GM23248 (cell line): ENCODE measurements at places on chromosomes 11 and 22. TPM values are rescaled to one million over a fixed set of nuclear protein-coding genes. Genes with fewer than 3 reads are reported as not detected.

GRCh38 chr22:28034760-28035401 is 115.8 kb upstream of the PITPNB start:
- peak; percentile 62 for DNase-seq

- no peak for DNase-seq
Observed at GRCh38 chr22:36162127-36163034, 1.8 kb upstream of the APOL3 start.

EFCAB6 gene
- 1.5 and 3.5 TPM in 2 replicates for total RNA-seq

DNA sequence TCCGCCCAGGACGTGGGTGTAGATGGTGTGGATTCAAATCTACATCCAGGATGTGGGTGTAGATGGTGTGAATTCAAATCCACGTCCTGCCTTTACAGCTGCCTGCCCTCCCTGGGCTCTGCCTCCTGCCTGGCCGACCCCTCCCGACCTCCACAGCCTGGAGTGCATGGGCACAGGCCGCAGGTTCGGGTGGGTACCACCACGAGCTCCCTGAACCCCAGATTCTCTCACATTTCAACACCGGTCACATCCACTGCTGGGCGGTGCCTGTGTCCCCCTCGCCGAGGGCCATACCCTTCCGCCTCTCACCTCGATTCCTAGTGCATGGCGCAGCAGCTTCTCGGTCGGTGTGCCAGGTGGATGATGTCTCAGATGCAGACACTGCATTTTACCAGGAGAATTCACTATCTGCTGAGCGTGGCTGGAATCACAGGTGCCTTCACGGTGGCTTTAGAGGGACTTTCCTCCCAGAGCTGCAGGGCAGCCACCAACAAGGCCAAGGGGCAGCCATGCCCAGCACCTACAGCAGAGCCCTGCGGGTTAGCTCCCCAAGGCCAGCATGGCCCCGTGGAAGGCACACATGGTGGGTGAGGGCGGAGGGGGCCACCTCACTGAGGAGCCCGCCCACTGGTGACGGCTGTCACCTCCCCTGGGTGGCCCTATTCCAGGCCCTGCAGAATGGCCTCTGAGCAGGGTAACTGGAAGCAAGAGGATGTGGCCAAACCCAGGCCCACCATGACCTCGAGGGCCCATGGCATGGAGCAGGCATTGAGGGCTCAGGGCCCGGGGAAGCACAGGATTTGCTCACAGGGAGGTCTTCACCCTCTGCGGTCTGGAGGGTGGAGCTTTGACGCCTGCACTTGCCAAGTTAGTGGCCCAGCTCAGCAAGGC is 638.5 kb downstream of the TBC1D22A start:
- no peak for DNase-seq

GRCh38 chr22:31093086-31093850 is 12.2 kb downstream of the SMTN start:
- DNase-seq: no peak

DNA sequence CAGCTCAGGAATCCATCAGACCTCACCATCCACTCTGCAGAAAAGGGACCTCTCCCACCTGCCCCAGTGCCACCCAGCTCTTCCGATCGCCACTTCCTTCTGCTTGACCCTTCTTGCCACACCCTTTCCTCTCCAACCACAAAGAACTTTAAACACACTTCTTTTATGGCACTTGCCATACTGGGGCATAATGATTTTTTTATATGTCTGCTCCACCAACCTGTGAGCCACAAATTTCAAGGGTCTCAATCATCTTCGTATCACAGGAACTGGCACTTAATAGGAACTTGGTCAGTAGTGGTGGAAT is 11.7 kb upstream of the MYH9 start:
- DNase-seq: no peak

GRCh38 chr11:96127596-96127959 is 203.7 kb upstream of the MTMR2 start:
- no peak for DNase-seq

OR10A2 gene
- total RNA-seq: not detected in 2 replicates

TMEM41B gene
- 47.7 and 50.5 TPM in 2 replicates for total RNA-seq

DNA sequence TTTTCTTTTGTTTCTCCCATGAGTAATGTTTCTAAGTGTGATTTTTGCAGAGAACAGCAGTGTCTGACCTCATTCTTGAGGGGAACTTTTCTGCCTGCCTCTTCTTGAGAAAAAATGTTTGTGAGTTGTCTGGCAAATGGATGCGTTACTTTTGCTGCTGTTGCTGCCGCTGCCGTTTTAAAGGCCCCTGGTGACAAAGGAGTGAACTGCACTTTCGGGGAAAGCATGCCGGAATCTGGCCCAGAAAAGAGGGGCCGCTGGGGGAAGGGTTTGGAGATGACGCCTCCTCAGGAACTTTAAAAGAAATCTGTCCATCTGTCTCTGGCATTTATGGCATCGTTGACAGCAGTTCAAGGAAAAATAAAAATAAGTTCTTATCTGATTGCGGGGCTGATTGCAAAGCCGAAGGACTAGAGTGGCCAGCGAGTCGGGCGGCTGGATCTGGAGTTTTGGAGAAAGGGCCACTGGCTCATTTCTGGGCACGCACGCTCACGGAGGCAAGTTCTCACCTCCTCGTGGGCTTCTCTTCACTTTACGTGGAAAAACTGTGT is 16.5 kb downstream of the ZBTB16 start:
- DNase-seq: peak; percentile 85

DNA sequence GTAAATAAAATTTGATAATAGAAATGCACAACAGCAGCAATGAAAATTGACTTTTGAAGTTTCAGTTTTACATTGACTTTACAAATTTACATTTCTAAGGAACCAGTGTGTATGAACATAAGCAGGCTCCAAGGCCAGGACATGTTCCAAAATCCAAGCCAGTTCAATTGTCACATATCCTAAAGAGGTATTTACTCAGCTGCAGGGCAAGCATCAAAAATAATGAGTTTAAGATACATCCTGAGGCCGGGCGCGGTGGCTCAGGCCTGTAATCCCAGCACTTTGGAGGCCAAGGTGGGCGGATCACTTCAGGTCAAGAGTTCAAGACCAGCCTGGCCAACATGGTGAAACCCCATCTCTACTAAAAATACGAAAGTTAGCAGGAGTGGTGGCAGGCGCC is 39.0 kb upstream of the AKIP1 start:
- peak; percentile 13 for DNase-seq

GRCh38 chr11:121886005-121886734 is 229.8 kb downstream of the BLID start:
- peak; percentile 22 for DNase-seq

RELT gene
- total RNA-seq: 7.1 and 8.2 TPM in 2 replicates

DNA sequence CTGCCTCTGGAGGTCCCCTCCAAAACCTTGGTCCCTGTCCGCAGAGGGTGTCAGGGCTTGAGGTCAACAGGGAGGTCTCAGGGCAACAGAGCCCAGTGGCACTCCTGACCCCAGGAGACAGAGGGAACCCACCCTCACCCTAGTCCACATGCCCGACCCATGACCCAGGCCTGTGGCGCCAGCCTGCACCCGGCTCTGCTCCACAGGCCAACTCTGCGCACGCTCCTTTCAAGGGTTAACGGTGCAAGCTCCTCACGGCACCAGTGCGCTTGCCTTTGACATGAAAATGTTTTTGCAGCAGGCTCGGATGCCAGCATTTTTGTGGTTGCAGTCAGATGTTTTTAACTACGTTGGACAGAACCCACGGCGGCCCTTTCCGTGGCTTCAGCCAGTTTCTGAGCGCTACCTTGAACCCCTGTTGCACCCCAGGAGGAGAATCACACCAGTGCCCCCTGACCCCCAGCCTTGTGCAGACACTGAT is 68.6 kb downstream of the CDKN1C start:
- DNase-seq: peak; percentile 83

C11orf21 gene
- total RNA-seq: not detected in 2 replicates

DNA sequence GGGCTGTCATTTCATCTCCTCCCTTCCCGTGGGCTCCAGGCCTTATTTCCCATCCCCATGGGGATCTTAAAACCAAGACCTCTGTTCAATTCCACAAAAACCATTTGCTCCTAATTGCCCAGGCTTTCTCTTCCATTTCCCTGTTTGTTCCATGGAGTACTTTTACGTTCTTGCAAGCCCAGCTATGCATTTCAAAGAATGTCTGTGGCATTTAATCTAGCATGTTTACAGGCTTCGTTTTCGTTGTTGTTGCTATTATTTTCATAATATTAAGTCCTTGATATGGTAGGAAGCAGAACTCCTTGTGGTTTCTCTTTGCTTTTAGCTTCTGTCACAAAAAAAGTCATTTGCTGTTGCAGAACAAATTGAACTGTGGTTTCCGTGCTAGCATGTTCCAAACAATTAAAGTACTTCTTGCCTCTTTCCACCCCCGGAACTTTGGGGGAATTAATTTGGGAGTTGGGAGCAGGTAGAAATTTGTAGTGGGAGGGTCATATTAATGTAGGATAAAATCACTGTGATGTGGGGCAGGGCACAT is 68.1 kb upstream of the SLC22A12 start:
- no peak for DNase-seq

DNA sequence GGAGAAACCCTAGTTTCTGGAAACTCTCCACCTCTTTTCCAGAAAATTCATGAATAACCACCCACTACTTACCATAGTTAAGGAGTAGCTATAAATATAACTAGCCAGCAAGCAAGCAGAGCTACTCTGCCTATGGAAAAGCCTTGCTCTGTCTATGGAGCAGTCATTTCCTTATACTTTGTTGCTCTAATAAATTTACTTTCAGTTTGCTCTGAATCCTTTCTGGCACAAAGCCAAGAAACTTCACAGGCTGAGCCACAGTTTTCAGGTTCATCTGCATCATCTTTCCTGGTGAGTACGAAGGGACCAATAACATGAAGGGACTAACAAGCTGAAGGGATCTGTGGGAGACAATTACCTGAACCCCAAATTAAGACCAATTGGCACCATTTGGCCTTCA is 4.6 kb downstream of the OR4C45 start:
- DNase-seq: no peak

GRCh38 chr11:21543901-21544300 is 649.0 kb upstream of the ANO5 start:
- DNase-seq: no peak
